ENCODE measurements at places on chromosomes 1 and 21. TPM values are rescaled to one million over a fixed set of nuclear protein-coding genes. Genes with fewer than 3 reads are reported as not detected.

GRCh38 chr1:221855156-221855555 is 113.3 kb upstream of the DUSP10 start:
- no peaks in the 10 kb centered on the region for H3K36me3 ChIP-seq
- no peak for DNase-seq
- no peak overlapping the region for H3K4me3 ChIP-seq
- no peak overlapping the region for H3K27ac ChIP-seq
- no peaks in the 10 kb centered on the region for H3K27me3 ChIP-seq

SSU72 gene
- polyA plus RNA-seq: 172 TPM

GRCh38 chr1:10835822-10836421 is 39.5 kb upstream of the CASZ1 start:
- H3K4me1 ChIP-seq: peaks cover 10% of the 10 kb centered on the region
- H3K36me3 ChIP-seq: no peaks in the 10 kb centered on the region
- no peaks in the 10 kb centered on the region for H3K27me3 ChIP-seq
- DNase-seq: peak; percentile 93

TPTE gene
- polyA plus RNA-seq: not detected

GRCh38 chr1:201988601-201989000 is 6.2 kb downstream of the RNPEP start:
- no peak overlapping the region for H3K27ac ChIP-seq
- peaks cover 31% of the 10 kb centered on the region for H3K36me3 ChIP-seq
- no peaks in the 10 kb centered on the region for H3K4me1 ChIP-seq
- DNase-seq: no peak
- H3K4me3 ChIP-seq: no peak overlapping the region

GRCh38 chr1:233327651-233328141 is at the start of gene MAP3K21:
Gene MAP3K21 (plus strand): TSS chr1:233327724. CDS start chr1:233328029, 305 bp downstream.
- DNase-seq: no peak
- H3K27ac ChIP-seq: no peak within 1 kb of the TSS
- H3K4me3 ChIP-seq: peak within 1 kb of the TSS; percentile 56
- H3K36me3 ChIP-seq: no peaks in the 10 kb centered on the region
- peaks cover 5% of the 10 kb centered on the region for H3K4me1 ChIP-seq

NEGR1 gene
- polyA plus RNA-seq: 0.20 TPM

GRCh38 chr21:25901330-25901979 is 166.7 kb downstream of the GABPA start:
- DNase-seq: no peak
- no peak overlapping the region for H3K4me3 ChIP-seq
- no peaks in the 10 kb centered on the region for H3K4me1 ChIP-seq
- H3K27ac ChIP-seq: no peak overlapping the region
- H3K27me3 ChIP-seq: no peaks in the 10 kb centered on the region
- H3K36me3 ChIP-seq: peaks cover 7% of the 10 kb centered on the region

DNA sequence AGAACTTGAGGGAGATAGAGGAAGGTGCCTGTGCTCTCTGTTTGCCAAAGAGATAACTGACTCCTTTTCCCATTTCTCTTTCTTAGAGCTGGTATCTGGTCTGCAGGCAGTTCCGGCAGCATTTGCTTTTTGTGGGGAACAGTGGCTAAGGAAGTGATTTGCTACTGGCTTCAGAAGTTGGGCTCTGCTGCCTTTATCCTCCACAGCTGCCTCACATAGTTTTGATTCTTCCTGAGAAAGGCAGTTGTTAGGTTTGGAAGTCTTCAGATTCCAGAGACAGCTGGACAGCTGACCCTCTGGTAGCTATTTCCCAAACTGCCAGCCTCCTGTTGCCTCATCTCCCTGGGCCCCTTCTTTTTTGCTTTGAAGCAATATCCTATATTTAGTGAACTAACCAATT is 62.6 kb upstream of the MACF1 start:
- H3K4me3 ChIP-seq: no peak overlapping the region
- H3K4me1 ChIP-seq: peaks cover 30% of the 10 kb centered on the region
- no peaks in the 10 kb centered on the region for H3K36me3 ChIP-seq
- peak; percentile 55 for DNase-seq
- peak overlapping the region; percentile 90 for H3K27ac ChIP-seq

DNA sequence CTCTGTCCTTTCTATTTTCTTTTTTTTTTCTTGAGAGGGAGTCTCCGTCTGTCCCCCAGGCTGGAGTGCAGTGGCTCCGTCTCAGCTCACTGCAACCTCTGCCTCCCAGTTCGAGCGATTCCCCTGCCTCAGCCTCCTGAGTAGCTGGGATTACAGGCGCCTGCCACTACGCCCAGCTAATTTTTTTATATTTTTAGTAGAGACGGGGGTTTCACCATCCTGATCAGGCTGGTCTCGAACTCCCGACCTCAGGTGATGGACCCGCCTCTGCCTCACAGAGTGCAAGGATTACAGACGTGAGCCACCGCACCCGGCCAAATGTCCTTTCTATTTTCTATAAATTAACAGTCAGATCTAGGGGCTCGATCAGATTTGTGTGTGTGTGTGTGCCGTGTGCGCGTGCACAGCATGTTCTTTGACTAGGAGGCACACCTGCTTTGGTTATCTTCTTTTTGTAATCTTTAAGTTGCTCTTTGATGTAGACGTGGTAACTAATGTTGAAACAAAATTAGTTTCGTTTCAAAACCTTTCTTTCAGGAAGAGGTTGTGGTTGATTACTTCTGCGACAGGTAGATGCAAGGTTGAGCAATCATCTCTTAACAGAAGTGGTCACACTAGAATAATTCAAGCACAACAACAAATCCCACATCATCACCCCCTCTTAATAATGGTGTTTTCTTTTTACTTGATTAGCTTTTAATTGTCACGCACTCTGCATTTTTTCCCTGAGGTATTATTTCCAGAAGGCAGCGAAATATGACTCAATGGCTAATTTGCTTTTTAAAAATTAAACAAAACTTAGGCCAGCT is 779 bp upstream of the DEGS1 start:
- peak overlapping the region; percentile 95 for H3K27ac ChIP-seq
- H3K4me1 ChIP-seq: no peaks in the 10 kb centered on the region
- no peaks in the 10 kb centered on the region for H3K36me3 ChIP-seq
- no peak for DNase-seq
- H3K27me3 ChIP-seq: no peaks in the 10 kb centered on the region

DNA sequence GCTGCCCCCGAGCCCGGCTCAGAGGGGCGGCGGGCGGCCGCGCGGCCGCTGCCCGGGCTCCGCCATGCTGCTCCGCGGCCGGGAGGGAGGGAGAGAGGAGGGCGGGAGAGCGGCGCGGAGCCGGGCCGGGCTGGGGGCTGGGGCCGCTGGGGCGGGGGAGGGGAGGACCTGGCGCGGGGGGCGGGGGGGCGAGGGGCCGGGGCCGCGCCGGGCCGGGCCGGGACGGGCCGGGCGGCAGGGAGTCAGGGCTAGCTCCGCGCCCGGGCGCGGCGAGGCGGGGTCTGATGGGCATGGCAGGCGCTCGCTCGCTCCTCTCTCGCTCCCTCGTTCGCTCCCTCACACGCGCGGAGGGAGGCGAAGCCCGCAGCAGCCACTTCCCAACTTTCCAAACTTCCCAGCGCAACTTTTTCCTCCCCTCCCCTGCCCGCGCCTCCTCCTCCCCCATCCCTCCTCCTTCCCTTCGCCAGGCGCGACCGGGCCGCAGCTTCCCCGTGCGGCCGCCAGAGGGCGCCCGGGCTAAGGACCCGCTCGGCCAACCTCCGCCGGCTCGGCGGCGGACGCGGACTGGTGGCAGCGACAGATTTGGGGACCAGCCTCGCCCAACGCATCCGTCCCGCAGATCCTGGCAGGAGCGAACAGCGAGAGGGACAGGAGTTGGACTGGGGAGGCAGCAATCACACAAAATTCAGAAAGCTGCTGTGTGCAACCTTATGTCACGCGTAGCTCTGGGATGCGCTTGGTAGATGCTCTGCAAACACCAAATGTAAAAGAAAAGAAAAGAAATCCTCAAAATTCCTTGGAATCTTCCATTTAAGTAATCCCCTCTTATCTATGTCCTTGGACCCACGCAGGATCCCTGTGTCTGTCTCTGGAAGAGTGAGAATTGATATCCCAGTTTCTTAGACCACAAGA is at the start of gene TRABD2B:
TRABD2B (minus strand) TSS at position 97 of the 912 bp plus-strand sequence.
- peaks cover 44% of the 10 kb centered on the region for H3K27me3 ChIP-seq
- peak; percentile 85 for DNase-seq
- peak within 1 kb of the TSS; percentile 88 for H3K4me3 ChIP-seq
- H3K36me3 ChIP-seq: no peaks in the 10 kb centered on the region
- H3K27ac ChIP-seq: no peak within 1 kb of the TSS

DNA sequence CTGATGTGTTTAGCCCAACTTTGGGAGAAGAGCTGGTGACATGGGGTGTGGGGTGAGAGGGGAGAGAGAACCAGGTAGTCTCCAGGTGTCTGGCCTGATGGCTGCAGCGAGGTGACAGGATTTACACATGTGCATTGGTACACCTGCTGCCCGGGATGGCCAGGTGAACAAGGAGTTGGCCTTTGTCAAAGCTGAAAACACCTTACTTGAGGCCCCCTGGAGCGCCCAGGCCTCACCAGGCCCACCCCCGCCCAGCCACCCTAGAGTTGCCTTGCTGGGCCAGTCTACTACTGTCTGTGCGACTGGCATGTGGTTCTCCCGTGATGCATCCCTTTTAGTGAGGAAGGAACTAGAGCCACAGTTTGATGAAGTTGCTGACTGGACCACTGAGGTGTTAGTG is 90.5 kb downstream of the ADARB1 start:
- no peak overlapping the region for H3K27ac ChIP-seq
- DNase-seq: no peak
- no peaks in the 10 kb centered on the region for H3K27me3 ChIP-seq
- no peak overlapping the region for H3K4me3 ChIP-seq

JAM2 gene
- polyA plus RNA-seq: 3.1 TPM

- H3K27ac ChIP-seq: no peak overlapping the region
- no peaks in the 10 kb centered on the region for H3K36me3 ChIP-seq
- DNase-seq: no peak
- H3K4me3 ChIP-seq: no peak overlapping the region
- no peaks in the 10 kb centered on the region for H3K27me3 ChIP-seq
These were observed 40.6 kb upstream of the MARK1 start for GRCh38 chr1:220487297-220487820.

- H3K27ac ChIP-seq: no peak overlapping the region
- H3K36me3 ChIP-seq: no peaks in the 10 kb centered on the region
- no peak overlapping the region for H3K4me3 ChIP-seq
- peaks cover 15% of the 10 kb centered on the region for H3K4me1 ChIP-seq
- DNase-seq: no peak
These were observed 5.9 kb upstream of the VPS45 start for GRCh38 chr1:150061632-150062101.

DNA sequence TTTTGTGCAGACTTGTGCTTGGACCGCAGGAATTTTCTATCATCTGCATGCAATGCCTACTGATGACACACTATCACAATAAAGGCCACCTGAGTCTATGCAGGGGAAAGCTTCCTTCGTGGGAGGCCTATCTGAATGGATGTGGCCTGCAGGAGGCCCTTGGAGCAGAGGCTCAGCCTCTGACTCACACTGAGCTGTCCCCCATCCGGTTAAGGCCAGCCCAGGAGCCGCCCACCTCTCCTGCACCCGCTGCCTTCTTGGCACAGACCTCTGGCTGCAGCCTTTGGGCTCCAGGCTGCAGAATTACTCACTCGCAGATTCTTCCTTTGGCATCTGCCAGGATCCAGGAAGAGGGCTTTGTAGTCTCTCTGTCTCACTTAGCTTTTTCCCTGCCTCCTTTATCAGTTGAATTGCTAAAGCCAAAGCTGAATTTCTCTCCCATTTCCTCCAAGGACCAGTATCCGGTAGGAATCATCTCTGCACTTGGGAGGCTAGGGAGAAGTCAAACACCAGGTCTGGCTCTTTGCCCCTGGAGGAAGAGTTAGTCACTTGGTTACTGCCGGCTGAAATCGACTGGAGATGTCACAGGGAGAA is 65.1 kb upstream of the JUN start:
- H3K4me1 ChIP-seq: no peaks in the 10 kb centered on the region
- peak; percentile 94 for DNase-seq
- H3K4me3 ChIP-seq: no peak overlapping the region
- no peak overlapping the region for H3K27ac ChIP-seq
- H3K36me3 ChIP-seq: no peaks in the 10 kb centered on the region

KIAA1614 gene
- polyA plus RNA-seq: 1.1 TPM

S100A14 gene
- polyA plus RNA-seq: 1.9 TPM

GRCh38 chr1:178388418-178389145 is 108.2 kb downstream of the CLEC20A start:
- peak overlapping the region; percentile 4 for H3K4me3 ChIP-seq
- DNase-seq: peak; percentile 39

PPP1R8 gene
- 13.2 TPM for polyA plus RNA-seq

TFF2 gene
- not detected for polyA plus RNA-seq

- no peaks in the 10 kb centered on the region for H3K4me1 ChIP-seq
- no peaks in the 10 kb centered on the region for H3K36me3 ChIP-seq
- H3K4me3 ChIP-seq: no peak overlapping the region
- no peak for DNase-seq
These were observed 357.8 kb downstream of the AJAP1 start for GRCh38 chr1:5012249-5012648.

GUCA2B gene
- polyA plus RNA-seq: not detected

- no peak overlapping the region for H3K4me3 ChIP-seq
- DNase-seq: no peak
These were observed 18.3 kb downstream of the RCSD1 start for GRCh38 chr1:167648252-167648849.

FNDC10 gene
- polyA plus RNA-seq: 62.3 TPM

CRB1 gene
- 1.1 TPM for polyA plus RNA-seq

DNA sequence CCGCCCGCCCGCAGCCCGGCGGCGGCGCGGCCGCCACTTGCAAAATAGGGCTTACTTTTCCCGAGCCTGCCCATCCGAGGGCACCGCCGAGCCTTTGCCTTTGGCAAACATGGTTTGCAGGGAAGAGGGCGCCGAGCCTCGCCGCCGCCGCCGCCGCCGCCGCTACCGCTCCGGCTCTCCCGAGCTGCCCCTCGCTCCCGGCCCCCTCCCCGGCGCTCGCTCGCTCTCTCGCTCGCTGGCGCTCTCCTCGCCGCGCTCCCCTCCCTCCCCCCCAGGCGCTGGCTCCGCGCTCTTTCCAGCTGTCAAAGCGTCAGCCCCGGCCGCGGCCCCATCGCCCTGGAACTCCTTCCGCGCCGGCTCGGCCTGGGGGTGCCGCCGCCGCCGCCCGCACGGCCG is 298 bp downstream of the SSBP3 start:
- peak; percentile 63 for DNase-seq
- peaks cover 45% of the 10 kb centered on the region for H3K4me1 ChIP-seq
- peak overlapping the region; percentile 85 for H3K4me3 ChIP-seq
- H3K27me3 ChIP-seq: no peaks in the 10 kb centered on the region

SPRR4 gene
- not detected for polyA plus RNA-seq

- DNase-seq: no peak
- H3K27ac ChIP-seq: peak overlapping the region; percentile 0
- H3K4me1 ChIP-seq: peaks cover 6% of the 10 kb centered on the region
- no peak overlapping the region for H3K4me3 ChIP-seq
- no peaks in the 10 kb centered on the region for H3K36me3 ChIP-seq
These were observed 9.8 kb downstream of the ERI3 start for GRCh38 chr1:44345187-44345775.

- no peak for DNase-seq
- peak overlapping the region; percentile 62 for H3K4me3 ChIP-seq
- peaks cover 4% of the 10 kb centered on the region for H3K36me3 ChIP-seq
- no peaks in the 10 kb centered on the region for H3K27me3 ChIP-seq
- H3K27ac ChIP-seq: peak overlapping the region; percentile 95
These were observed 77.6 kb downstream of the MORN1 start for GRCh38 chr1:2313651-2314261.

All from cardiac muscle cell (in vitro differentiated cells and primary cell).